NCI-H1092 (cell line): ENCODE measurements at places on chromosomes 13 and 19.

GRCh38 chr13:35785576-35786303, 309.3 kb upstream of the MAB21L1 start:
- DNase-seq, result peak; percentile 32

GRCh38 chr19:56637976-56638555, 4.9 kb upstream of the SMIM17 start:
- DNase-seq, result no peak

DNA sequence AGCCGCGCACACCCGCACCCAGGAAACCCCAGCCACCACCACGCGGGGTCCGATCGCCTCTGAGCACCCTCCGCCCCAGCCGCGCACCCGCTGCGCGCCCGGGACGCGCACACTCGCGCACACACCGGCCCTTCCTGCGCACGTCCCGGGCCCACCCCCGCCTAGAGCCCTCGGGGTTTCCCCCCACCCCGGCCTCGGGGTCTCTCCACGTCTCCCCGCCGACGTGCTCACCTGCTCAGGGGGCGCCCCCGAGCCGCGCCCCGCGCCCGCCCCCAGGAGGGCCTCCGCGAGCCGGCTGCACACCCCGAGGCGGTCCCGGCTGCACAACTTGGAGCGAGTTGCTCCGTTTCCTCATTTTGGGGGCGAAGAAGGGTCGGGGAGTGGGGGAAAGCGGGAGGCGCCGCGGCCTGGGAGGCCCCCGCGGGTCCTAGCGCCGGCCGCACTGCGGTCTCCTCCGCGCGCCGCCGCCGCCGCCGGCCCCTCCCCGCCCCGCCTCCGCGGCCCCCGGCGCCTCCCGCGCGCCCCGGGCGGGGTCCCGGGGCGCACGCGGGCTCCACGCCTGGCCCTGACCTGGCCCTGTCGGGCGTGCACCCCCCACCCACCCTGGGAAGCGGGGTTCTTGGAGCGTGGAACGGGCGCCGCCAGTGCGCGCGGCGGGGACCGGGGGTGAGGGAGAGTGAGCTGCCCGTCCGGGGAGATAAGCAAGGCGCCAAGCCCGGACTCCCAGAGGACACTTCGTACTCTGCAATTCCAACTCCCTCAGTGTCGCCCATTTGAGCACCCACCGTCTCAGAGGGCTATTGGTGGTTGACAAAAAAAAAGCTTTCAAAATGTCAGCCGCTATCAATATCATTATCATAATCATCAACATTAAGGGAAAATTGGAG, at the start of gene MATK:
Gene MATK, minus strand, starts transcription at position 444 of the 887 bp plus-strand sequence. CDS start 1,246 bp downstream, outside the sequence.
- no peak for DNase-seq

- DNase-seq, result no peak
Observed at GRCh38 chr19:47021536-47022139, 2.0 kb downstream of the NPAS1 start.

- no peak for DNase-seq
Observed at GRCh38 chr19:36973844-36974195, 57.7 kb downstream of the ZNF568 start.

- no peak for DNase-seq
Observed at GRCh38 chr13:98466634-98467236, 110.2 kb downstream of the STK24 start.

DNA sequence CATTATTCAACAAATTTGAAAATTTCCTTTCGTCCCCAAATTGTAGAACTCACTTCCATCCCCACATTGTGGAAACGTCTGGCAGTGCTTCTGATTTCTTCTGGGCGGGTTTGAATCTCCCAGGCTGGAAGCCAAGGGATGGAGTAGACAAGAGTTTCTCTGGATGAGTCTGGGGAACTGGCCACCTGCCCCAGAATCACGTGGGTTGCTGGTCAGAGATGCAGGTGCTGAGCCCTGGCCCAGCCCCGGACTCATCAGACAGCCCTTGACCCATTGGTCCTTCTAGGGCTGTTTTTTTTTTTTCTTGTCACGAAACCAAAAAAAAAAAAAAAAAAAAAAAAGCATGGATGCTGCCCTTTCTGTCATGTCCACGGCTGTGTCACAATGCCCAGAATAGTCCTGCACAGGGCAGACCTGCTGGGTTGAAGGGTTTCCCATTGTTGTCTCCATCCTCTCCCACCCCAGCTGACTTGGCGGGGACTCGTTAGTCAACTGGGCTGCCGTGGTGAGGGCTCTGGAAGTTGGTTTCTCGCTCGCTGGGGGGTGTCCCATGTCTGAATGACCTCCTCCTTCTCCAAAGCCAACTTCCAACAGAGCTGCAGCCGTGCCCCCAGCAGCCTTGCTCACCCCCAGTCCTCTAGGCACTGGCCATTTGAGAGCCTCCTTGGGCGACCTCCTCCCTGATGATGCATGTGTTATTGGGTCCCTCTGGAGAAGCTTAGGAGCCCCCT, 12.8 kb downstream of the CHST8 start:
- DNase-seq, result no peak

GRCh38 chr13:100872761-100873160, 198.2 kb upstream of the TMTC4 start:
- no peak for DNase-seq

DNA sequence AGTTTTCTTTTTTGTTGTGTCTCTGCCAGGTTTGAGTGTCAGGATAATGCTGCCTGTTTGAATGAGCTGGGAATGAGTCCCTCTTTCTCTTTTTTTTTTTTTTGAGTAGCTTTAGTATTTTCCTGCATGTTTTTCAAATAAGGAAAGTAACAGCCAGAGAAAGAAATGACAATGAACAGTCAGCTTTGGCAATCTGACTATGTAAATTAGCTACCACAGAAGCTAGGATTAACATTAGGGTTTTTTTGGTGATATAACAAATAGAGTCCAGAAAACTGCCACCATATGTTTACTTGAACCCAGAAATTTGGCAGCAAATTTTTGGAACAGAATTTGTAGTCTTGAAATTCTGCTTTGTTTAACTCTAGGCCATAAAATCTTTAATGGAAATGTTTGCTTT, 50.5 kb downstream of the SGCG start:
- no peak for DNase-seq

DNA sequence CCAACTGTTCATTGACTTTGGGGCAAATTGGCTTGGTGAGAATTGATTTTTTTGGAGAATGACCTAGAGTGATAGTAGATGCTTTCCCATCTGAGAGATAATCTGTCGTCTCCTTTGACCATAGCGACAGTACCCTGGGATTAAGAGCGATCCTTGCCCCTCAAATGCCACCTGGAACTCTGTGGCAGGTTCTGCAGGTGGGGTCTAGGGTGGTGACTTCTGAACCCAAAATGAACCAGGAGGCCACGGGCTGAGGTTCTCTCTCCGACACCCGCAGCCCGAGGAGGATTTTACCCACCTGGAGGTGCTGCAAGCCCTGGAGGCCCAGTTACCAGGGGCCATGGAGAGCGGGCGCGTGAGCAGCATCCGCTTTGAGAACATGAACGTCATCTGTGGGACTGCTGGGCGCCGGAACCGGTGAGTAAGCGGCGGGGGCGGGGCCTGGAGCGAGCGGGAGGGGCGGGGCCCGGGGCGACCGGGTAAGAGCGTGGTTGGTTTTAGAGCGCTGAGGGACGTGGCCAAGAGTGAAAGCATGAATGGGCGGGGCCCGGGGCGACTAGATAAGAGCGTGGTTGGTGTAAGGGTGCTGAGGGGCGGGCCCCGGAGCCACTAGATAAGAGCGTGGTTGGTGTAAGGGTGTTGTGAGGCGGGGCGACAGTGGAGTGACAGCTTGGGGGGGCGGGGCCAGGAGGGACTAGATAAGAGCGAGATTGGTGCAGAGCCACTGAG, 8.6 kb downstream of the C19orf81 start:
- DNase-seq, result peak; percentile 96

GRCh38 chr13:46341112-46341711, 45.8 kb downstream of the RUBCNL start:
- no peak for DNase-seq

GRCh38 chr13:109769921-109770320, 16.5 kb downstream of the IRS2 start:
- no peak for DNase-seq

- no peak for DNase-seq
Observed at GRCh38 chr19:58007285-58007684, 4.7 kb upstream of the ZNF606 start.

DNA sequence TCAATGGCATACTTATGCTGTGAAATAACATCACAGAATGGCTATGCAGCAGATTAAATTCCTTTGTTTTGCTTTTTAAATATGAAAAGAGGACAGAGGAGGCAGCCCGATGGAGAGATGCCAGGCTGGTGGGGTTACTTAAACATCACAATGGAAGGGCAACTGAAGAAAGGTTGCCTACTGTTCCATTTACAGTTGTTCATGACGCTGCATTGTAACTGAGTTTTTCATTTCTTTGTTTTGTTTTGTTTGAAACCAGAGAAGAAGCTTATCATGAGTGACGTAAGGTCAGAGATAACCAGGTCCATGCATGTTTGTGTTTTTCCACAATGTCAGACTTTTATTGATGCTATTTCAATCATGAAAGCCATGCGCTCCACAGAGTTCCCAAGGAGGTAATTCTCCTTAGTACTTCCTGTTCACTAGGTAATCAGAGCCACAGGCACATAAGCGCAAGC, 273.8 kb downstream of the LHFPL6 start:
- DNase-seq, result no peak

- DNase-seq, result no peak
Observed at GRCh38 chr19:53878776-53879139, 3.2 kb upstream of the PRKCG start.

DNA sequence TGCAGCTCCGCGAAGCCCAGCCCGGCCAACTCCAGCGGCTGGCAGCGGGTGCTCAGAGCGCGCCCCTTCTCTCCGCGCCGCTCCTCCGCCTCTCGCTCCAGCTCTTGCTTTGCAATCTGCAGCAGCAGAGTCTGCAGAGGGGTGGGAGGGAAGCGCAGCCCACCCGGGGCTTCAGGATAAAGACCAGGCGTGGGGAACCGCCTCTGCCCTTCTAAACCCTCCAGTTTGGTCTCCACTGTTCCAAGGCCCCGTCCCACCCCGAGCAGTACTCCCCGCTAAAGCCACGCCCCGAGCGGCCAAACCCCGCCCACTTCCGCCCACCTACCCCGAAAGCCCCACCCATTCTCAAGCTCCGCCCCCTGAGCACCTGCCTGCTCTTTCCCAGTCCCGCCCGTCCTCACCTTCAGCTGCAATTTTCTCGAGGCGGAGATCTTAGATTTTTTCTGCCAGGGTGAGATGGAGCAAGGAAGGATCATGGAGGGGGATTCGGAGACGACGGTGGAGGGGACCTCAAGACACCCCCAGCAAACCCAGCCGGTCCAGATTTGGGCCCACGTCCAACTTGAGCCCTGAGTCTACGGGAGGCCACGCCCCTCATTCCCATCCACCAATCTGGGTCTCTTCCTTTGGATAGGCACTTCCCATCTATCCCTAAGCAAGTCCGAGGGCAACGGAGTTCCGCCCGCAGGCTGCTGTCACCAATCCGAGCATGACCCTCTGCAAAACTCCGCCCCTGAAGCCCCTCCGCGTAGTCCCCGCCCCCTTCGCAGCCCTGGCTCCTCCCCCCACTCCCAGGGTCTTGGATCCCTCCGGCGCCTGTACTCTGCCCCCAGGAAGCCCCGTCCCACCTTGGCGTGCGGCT, 1.1 kb downstream of the TNNI3 start:
- DNase-seq, result peak; percentile 28

- DNase-seq, result no peak
Observed at GRCh38 chr19:49631610-49632192, 8.2 kb downstream of the RRAS start.

GRCh38 chr13:25752957-25753551, 298.8 kb downstream of the SHISA2 start:
- peak; percentile 19 for DNase-seq

GRCh38 chr19:41421314-41421713, 5.9 kb downstream of the B3GNT8 start:
- no peak for DNase-seq

DNA sequence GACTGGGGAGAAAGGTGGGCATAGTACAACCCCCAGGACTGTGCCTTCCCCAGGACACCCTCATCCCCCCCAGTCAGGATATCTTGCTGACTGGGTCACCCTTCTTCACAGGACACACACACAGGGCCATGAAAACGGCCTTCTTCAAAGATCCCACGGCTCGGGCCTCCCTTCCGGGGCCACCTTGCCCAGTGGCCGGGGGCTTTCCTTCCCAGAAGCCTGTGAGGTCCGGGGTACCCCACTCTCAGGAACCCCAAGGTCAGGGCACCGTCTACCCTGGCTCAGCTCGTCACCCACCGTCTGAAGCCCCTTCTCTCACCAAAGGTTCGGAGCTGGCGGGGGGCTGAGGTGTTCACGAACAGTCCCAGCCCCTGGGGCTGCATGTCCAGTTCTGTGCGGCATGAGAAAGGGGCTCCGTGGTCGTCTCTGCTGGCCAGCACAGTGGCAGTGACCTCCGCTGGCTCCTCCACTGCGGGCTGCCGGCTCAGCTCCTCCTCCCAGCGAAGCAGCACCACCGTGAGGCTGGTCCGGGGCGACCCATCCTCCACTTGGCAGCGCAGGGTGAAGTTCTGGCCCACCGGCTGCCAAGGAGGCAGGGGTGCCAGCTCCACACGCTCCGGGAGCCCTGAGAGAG, 2.1 kb upstream of the RAVER1 start:
- DNase-seq, result no peak

- no peak for DNase-seq
Observed at GRCh38 chr13:109654341-109655205, 131.8 kb downstream of the IRS2 start.

- DNase-seq, result no peak
Observed at GRCh38 chr13:114118511-114119123, 13.8 kb downstream of the RASA3 start.

DNA sequence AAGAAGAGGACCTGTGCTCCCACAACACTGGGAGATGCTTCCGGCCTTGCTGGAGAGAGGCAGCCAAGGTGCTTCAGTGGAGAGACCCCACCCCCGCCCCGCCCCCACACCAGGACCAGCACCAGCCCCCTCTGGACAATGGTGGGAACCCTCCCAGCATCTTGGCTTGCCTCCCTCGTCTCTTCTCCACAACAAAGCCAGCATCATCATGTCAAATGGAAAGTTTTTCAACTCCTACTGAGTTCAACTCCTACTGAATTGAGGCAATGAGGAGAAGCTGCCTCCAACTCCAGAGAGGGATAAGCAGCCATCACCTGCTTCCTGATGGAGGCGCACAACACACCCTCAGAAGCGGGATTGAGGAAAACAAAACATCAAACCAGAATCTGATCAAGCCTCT, 12.8 kb downstream of the DEDD2 start:
- DNase-seq, result no peak

DNA sequence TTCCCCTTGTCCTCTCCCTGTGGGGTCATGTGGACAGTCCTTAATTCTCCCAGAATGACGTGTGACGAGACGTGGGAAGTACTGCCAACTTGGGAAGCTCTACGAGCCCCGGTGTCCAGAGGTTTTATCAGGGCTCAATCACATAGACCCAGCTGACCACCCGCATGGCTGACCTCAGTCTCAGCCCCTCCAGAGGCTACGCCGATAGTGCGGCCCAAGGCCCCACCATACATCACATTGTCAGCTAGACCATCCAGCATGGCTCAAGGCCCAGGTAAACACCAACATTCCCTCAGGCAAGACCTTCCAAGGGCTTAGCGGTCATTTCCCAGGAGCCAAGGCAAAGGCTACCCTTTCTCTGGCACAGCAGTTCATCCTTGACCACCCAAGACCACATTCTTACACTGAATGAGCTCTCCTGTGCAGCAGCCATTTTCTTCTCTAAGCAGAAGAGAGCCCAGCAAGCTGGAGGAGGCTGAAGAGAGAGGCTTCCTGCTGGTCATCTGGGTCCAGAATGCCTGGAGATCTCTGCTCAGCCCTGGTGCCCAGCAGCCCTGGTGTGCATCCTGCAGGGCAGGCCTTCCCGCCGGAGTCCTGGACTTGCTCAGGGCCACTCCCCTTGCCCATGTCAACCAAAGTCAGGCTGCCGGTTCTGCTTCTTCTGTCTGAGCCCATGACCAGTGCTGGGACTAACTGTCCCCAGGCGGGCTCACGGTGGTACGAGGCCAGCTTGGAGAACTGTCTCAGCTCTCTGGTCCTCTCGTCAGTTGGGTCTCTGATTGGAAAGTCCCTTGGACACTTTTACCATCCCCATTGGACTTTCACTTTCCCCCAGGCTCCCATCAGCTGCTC, 7.9 kb upstream of the F10 start:
- no peak for DNase-seq
